ENCODE measurements at places on chromosomes 3 and 15.

GRCh38 chr3:147672436-147672835, 263.3 kb downstream of the ZIC1 start:
- DNase-seq = no peak

- DNase-seq = no peak
Measured at GRCh38 chr3:53704363-53704725, 141.9 kb downstream of the CHDH start.

DNA sequence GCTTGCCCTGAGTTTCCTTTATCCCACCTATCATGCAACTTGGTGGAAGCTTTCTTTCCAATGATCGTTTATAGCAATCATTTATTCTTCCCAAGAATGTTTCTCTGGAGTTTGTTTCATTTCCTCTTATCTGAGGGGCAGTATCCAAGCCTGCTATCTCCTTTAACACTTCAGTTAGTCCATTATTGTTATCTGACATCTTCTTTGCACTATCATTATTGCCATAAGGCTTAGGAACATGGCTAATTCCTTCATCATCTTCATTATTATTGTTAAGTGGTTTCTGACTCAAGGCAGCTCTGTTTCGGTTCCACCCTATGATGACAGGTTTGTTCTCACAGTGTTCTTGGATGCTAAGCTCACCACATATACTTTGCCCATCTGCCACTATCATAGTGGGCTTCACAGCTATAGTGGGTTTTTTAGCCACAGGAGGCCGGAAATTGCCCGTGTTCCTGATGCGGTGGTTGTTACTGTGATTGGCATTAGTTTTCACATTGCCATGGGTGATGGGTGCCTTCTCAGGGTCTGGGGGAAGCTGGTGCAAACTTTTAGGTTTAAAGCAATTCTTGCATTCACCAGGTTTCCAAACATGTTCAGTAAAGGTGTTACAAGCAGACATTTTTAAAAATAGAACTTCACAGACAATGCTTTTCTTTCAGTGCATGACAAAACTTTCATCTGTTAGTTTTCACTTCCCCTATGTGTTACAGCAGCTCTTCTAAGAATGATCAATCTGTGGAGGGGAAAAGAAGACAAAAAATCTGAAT, 110.6 kb upstream of the TSPAN3 start:
- no peak for DNase-seq

- no peak for DNase-seq
Measured at GRCh38 chr3:55719006-55719405, 231.9 kb upstream of the WNT5A start.

DNA sequence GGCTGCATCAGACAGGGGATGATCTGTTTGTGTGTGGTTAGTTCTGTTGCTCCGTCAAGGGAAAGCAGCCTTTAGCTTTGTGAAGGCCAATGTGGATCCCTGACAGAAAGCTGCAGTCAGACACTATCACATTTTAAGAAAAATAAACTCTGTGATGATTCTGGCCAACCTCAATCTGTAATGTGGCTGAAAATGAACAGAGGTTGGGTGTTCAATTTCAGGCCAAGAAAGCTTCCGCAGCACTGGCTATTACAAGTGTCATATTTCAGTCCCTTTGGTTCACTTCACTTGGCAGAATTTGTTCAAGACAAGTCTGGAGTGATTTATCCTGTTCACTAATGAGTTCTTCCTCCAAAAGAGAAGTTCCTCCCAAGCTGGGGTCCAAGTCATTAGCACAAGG, 571.8 kb upstream of the IL12A start:
- no peak for DNase-seq

DNA sequence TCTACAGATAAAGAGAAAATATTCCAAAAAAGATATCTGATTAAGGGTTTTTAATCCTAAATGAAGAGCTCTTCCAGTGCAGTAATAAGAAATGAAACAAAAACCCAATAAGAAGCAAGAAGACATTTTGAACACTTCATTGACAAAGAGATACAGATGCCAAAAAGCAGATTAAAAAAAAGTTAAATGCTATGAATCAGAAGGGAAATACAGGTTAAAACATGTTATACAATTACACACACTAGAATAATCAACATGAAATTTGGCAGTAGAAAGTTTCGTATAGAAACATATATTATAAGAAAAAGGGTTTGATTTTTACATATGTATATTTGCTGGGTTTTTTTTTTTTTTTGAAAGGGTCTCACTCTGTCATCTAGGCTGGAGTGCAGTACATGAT, 135.0 kb downstream of the ROBO1 start:
- no peak for DNase-seq

DNA sequence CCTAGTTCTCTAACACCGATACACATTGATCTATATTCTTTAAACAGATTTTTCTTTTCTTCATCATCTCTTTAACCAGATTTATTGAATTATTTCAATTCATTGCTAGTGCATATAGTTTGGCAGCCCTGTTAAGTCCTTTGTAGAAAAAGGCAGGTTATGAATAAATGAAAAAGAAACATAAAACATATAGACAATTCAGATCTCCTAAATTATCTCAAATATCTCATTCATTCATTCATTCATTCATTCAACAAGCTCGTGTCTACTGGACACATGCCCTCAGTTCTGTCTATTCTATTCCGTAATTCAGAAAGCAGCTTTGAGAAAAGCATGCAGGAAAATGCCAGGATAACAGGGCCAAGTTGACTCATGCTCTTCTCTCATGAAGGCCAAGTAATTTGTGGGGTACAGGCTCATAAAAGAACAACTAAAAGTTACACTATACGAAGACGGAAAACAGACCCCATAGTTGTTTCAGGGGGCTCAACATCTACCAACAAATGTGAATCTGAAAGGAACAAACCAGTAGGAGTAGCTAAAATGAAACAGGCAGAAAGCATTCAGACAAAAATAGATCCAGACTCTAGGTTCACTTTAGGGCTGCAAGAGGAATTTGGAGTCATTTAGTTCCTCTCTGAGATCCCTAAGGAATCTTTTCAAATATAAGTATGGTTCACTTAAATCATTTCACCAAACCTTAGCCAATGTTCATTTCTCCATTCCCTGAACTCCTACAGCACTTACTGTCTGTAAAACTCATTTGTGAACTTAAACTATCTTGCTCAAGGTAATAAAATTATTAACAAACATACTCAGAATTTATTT, 7.5 kb downstream of the ZNF148 start:
- no peak for DNase-seq
